Stimulated activated CD4-positive, alpha-beta T cell treated with anti-CD3 and anti-CD28 coated beads, Interleukin-1b, Interleukin-23, amount 100 ng/mL, for 48 hours (primary cell): ENCODE measurements at places on chromosomes 5 and 9.

- DNase-seq: no peak
Observed at GRCh38 chr5:16049761-16050160, 129.8 kb downstream of the MARCHF11 start.

- no peak for DNase-seq
Observed at GRCh38 chr9:4781408-4781807, 11.3 kb upstream of the RCL1 start.

GRCh38 chr9:10538073-10538472, 74.7 kb downstream of the PTPRD start:
- DNase-seq: no peak

DNA sequence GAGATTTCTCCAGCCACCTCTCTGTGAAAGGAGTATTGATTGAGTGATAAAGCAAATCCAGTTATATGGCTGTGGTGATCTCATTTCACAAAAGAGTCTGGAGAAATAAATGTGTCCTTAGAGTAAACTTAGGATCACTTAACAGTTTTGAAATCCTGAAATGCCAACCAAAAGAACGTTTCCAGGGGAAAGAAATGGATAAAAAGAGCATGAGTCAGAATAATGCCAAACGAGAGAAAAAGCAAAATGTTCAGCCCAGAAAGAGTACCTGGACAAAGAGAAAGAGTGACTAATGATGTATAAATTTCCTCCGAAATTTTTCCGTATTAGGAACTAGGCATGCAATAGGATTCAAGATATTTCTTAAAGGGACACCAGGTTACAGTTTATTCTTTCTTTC, 463.1 kb upstream of the CDH10 start:
- DNase-seq: no peak

DNA sequence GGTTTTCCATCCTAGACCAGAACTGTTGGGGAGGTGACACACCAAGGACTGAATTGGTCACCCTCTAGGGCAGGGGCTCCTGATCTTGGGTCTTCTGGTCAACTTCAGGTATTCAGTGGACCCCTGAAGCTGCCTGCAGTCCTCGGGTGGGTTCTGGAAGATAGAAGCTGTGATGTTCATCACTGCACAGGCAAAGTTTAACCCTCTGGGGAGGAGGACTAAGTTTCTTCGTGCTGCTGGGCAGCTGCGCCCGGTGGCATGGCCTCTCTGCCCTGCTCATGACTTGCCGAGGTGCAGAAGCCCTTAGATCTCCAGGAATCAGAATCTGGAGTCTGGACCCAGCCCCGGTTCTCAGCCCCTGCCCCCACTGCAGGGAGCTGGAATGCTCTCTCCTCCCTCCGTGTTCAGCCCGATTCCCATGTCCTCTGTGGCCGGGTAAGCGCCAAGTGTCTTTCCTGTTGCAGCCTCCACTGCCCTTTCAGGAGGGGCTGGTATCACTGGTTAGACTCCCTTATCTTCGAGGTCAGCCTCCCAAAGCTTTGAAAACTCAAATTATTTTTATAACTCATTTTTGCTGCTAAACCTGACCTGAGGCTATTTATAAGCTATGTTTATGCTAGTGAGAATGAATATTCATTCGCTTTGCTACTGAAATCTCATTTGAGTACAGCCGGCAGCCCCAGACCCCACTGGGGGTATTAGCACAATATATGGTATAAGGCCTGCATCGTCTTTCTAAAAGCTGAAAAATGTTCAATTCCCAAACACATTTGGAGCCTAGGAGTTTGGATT, 1.7 kb downstream of the LAMC3 start:
- no peak for DNase-seq
